Glomerular endothelial cell (primary cell): ENCODE measurements at places on chromosomes 1 and 21.

DNA sequence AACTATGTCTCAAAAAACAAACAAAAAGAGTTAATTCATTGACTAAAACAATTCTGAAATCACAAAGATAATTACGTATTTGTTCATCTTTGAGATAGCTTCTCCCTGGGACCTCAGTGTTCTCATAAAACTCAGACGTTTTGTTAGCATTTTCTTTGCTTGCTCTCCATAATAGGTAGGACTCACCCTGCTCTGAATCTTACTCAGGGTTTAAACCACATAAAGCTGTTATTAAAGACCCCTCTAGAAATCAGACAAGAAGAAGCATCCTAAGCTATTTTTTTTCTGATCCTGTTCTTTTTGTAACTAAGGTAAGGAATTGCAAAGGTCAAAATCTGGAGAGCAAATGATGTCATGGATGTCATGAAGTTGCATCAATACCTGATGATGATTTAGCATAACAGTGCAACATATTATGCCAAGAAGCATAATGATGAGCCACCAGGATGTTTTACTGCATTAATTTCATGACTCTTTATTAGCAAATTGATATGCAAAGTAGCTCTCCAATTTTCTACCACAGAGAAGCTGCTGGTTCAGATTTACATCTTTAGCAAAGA, 2.4 kb downstream of the FBXO42 start:
- DNase-seq: no peak

GRCh38 chr1:179195376-179195775, 34.1 kb downstream of the ABL2 start:
- DNase-seq: no peak

DNA sequence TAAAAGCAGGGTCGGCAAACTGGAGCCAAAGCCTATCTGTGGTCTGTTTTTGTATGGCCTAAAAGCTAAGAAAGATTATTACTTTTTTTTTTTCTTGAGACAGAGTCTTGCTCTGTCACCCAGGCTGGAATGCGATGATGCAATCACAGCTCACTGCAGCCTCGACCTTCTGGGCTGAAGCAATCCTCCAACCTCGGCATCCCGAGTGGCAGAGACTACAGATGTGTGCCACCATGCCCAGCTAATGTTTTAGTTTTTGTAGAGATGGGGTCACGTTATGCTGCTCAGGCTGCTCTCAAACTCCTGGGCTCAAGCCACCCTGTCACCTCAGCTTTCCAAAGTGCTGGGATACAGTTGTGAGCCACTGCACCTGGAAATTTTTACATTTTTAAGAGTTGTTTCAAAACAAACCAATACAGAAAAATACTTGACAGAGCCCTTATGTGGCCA, 6.5 kb upstream of the GLRX2 start:
- DNase-seq: no peak

DNA sequence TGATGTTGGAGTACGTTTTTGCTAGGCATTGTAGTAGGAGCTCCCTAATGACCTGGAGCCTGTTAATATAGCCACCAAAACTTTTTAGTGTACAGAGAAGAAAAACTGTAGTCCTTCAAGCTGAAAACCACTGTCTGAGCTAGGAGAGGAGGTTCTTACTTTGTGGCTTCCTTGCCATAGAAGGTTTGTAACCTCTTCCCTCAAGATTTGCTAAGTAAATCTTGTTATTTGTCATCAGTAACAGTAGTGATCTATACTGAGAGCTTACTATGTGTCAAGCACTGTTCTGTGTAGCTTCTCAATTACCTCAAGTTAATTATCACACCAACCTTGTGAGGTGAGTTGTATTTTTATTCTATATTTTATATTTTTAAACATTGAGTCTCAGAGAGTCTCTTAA, 21.2 kb upstream of the LRRC8C start:
- DNase-seq: no peak

GRCh38 chr1:228009828-228010775, 3.3 kb downstream of the WNT3A start:
- DNase-seq: no peak

- DNase-seq: no peak
These were observed 65.0 kb downstream of the SYT6 start for GRCh38 chr1:114088392-114089299.

DNA sequence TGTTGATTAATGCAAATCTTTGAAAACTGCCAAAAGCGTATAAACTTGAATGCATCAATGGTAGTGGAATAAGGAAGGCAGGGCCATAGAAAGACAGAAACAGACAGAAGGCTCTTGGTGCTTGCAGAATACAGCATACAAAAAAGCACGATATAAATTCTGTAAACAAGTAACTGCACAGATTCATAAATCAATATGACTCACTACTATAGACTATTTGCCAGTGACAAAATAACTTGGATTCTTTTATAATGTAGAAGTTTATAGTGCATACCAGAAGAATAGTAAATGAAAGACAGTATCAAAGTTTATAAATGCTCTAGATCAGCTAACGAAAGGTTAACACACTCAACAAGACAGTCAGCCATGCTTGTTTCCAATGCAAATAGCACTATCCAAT, 349.6 kb downstream of the PTBP2 start:
- no peak for DNase-seq

DNA sequence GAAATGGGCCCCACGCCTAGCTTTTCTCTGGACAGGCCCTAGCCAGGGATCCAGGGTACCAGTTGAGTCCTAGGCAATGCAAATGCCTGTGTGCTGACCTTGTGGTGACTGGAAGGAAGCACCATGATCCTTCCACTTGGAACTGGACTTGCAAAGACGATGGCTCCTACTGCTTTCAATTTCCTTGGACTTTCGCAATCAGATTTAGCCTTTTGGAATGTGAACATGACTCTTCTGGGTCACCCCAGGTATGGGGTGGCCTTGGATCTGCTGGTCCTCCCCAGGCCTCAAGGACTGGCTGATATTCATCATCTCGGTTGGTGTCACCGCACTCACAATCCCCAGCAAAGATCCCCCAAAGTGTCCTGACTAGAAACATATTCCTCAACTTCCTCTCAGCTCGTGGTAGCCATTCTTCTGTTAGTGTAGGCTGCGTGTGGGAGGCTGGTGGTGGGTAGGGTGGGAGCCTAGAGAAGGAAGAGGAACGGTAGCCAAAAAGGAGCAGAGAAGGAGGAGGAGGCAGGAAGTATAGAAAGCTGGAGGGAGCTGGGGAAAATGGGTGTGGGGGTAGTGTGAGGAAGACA, 130.5 kb downstream of the PPIAL4G start:
- DNase-seq: no peak

DNA sequence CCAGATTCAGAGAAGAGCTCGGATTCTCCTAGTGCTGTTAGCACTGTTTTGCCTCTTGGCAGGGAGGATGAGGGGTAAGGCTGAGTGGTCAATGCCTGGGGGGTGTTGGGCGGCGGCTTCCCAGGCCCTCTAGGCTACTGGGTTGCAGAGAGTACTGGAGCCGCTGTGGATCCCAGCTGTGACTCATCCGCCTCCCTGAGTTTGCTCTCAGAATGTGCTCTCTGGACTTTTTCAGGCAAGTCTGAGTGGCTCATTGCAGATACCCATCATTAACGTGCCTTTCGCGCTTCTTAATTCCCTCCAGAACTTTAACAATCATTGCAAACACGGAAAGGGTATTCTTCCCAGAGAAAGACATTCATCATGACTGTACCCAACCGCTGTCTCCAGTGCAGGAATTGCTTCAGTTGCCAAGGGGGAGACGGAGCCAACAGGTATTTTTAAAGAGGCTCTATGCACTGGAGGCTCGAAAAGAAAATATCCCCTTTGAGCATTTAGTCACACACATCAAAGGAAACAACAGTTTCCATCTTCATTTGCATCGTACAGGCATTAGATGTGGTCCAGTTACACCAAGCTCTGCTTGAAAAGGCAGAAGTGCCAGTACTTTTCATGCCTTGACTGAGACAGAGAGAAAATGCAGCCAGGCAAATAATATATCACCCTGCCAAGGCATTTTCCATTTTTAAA, 14.4 kb upstream of the CAMTA1 start:
- no peak for DNase-seq

- no peak for DNase-seq
These were observed 31.0 kb upstream of the LMX1A start for GRCh38 chr1:165387505-165387904.

DNA sequence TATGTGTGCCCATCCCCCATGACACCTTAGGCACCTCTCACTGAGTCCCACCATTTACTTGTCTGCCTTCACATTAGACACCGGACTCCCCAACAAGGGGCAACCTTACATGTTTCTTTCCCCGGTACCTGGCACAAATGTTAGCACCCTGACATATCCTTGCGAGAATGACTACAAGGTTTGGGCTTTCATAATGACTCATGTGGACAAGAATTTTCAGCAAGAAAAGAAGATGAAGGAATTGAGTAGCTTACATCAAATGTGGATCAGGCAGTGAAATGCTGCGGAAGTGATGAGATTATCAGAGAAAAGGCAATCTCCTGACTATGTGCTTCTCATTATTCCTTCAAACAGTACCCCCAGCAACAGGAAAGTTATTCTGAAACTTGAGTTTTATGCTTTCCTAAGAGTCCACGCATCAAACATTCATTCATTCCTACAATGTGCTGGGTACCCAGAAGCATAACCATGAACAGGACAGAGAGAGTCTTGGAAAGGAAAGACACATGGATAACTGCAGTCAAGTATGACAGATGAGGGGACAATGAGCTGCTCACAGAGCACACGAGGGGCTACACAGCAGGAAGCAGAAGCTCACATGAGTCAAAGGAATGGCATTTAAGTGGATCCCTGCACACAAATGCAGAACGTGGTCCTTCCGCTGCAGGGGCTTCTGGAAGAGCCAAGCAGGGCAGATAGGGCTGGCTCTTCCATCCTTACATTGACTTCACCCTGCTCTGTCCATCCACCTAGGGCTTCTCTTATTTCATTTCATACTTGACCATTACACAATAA, 112.1 kb downstream of the PCNX2 start:
- DNase-seq: no peak

GRCh38 chr1:228848406-228848805, 113.1 kb downstream of the RHOU start:
- DNase-seq: no peak

- no peak for DNase-seq
These were observed 168.0 kb downstream of the GRIK3 start for GRCh38 chr1:36866169-36866814.

GRCh38 chr1:53371121-53371666, 43.3 kb upstream of the LRP8 start:
- DNase-seq: no peak

- no peak for DNase-seq
These were observed 1124.3 kb downstream of the AMY1C start for GRCh38 chr1:104874044-104874443.

GRCh38 chr1:92503043-92503925, 16.6 kb upstream of the GFI1 start:
- no peak for DNase-seq

DNA sequence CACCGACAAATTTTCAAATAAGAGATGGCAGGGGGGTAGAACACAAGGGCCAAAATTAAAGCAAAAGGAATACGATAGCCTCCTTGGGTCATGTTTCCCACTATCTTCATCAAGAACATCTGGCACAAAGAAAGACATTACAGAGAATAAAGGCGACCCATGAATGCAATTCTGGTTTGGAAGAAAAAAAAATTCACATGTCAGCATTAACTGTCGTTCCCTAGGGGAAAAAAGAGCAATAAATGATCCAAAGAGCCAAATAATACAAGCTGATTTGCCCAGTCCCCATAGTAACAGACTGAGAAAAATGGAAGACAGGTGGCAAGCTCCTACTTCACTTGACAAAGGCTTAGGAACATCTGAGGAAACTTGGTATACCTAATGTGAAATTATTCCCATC, 4.5 kb downstream of the STIL start:
- DNase-seq: no peak

DNA sequence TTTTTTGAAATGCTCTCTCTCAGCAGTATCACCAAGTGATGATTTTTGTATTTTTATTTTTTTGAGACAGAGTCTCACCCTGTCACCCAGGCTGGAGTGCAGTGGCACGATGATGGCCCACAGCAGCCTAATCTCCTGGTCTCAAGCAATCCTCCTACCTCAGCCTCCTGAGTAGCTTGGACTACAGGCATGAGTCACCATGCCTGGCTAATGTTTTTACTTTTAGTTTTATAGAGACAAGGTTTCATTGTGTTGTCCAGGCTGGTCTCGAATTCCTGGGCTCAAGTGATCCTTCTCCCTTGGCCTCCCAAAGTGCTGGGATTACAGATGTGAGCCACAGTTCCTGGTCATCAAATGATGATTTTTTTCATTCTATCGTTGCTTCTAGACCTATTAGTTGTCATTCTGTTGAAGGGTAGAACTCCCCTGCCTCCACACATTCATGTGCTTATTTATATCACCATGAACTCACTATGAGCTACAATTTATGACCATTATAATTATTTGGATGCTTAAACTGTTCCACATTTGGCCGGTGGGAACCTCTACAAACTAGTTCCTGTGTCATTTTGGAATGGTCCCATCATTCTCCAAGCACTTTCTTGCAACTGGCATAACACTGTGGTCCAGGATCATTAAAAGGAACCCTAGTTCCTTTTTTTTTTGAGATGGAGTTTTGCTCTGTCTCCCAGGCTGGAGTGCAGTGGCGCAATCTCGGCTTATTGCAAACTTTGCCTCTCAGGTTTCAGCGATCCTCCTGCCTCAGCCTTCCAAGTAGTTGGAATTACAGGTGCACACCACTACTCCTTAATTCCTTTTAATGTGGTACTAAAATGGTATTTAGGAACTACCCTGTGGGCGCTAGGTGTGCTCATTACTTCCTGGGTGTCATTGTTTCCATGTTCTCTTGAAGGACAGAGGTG, 20.2 kb upstream of the TOR3A start:
- no peak for DNase-seq

DNA sequence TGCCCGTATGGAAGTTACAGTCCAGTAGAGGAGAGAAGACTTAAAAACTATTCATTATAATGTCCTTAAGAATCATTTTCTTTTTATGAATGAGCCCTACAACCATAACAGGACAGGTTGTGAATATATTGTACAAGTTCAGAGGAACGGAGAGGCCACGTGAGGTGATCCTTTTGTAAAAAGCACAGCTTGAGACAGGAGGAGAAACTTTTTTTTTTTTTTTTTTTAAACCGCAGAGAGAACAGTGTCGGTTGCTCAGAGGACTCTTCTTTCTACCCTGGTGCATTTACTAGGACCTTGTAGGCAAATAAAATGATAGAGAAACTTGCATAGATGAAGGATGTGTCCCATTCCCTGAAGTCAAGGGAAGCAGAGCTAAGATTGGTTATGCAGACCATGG, 32.1 kb downstream of the DYRK1A start:
- DNase-seq: no peak

GRCh38 chr1:147641695-147642592, 28.4 kb downstream of the ACP6 start:
- no peak for DNase-seq

GRCh38 chr1:46823151-46823550, 24.3 kb downstream of the CYP4B1 start:
- no peak for DNase-seq

- DNase-seq: no peak
These were observed 130.8 kb downstream of the PCBP3 start for GRCh38 chr21:45774291-45774690.

- DNase-seq: no peak
These were observed 12.4 kb upstream of the UMODL1 start for GRCh38 chr21:42058631-42059111.

- DNase-seq: no peak
These were observed 25.8 kb downstream of the OSBPL9 start for GRCh38 chr1:51642739-51643142.

GRCh38 chr21:42818328-42818749, 61.0 kb downstream of the WDR4 start:
- no peak for DNase-seq
